Left renal pelvis (tissue), 4 donors: ENCODE measurements at places on chromosomes 2 and 18. TPM values are rescaled to one million over a fixed set of nuclear protein-coding genes. Genes with fewer than 3 reads are reported as not detected.

The SPHKAP gene
- 1.7 TPM for polyA plus RNA-seq

GRCh38 chr2:24080701-24081100, 3.9 kb downstream of the TP53I3 start:
- DNase-seq, result no peak

The ATOH8 gene
- polyA plus RNA-seq, result 15.6 TPM

The CIDEA gene
- polyA plus RNA-seq, result not detected

The CXCR1 gene
- 0.55 TPM for polyA plus RNA-seq

The RGPD4 gene
- polyA plus RNA-seq, result 0.04 TPM

The PSMA8 gene
- polyA plus RNA-seq, result 0.08 TPM

- no peak for DNase-seq
These were observed 76.1 kb upstream of the MYCN start for GRCh38 chr2:15864176-15864769.

DNA sequence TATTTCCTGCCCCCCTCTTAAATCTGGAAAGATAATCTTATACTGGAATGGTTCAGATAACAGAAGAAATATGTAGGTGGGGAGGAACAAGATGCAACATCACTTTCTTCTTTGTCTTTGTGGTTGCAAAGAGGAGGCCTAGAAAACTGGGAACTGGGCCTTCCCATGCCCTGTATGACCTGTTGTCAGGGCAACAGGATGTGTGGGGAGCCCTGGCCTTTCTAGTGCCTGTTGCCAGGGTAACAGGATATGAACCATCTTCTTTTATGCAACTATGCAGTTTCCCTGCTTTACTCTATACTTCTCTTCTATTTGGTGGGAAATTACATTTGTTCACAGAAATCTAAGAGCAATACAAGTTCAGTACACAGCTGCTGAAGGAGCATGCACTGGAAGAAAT, 79.8 kb upstream of the PDE1A start:
- DNase-seq, result no peak

DNA sequence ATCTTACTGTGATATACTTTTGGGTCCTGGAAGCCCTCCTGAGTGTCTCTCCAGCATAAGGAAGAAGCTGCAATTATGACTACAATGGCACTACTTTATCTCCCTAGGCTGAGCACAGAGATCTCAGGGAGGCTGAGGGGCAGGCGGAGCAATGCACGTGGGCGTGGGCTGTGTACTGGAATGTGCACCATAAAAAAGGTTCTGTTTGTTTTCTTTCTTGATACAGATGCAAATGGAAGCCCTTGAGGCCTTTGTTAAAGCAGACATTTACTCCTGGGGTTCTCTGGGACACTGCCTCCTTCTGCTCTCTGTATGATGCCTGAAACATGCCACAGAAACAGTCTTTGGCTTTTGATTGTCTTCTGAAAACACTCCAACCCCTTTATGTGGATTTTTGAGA, 79.1 kb upstream of the DLX2 start:
- no peak for DNase-seq

DNA sequence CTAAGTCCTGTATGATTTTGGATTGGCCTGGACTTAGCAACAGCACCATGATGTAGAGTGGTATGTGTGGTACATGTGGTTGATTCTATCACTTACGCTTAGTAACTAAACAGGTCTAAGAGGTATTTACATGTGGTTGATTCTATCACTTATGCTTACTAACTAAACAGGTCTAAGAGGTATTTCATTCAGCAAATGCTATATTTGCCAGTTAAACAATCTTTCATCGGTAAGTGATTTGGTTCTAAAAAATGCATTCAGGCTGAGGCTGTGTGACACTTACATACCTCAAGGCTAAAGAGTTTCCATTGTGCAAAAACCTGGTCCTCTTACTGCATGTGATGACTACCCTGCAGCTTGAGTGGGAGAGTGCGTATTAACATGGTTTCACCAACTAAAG, 13.1 kb downstream of the EIF4E2 start:
- no peak for DNase-seq
